ENCODE measurements at places on chromosomes 13 and 19.

DNA sequence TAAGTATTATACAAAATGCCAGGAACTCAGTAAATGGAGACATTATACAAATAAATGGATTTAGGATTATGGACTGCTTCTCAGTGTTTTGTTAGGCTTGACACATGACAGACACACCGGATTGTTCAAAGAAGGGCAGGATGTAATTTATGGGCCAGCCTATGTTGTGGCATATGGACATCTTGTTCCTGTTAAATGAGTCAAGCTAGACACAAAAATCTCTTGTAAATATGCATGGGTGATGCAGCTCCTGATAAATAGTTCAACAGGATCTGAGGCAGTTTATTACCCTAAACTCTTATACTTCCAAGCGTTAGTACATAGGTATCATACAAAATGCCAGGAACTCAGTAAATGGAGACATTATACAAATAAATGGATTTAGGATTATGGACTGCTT lies 502.3 kb downstream of the TBC1D4 start:
- DNase-seq, result no peak

GRCh38 chr13:45915686-45916439 lies 64.3 kb upstream of the SIAH3 start:
- DNase-seq, result no peak

- no peak for DNase-seq
Measured at GRCh38 chr19:53554804-53555203, 16.9 kb downstream of the ZNF331 start.

DNA sequence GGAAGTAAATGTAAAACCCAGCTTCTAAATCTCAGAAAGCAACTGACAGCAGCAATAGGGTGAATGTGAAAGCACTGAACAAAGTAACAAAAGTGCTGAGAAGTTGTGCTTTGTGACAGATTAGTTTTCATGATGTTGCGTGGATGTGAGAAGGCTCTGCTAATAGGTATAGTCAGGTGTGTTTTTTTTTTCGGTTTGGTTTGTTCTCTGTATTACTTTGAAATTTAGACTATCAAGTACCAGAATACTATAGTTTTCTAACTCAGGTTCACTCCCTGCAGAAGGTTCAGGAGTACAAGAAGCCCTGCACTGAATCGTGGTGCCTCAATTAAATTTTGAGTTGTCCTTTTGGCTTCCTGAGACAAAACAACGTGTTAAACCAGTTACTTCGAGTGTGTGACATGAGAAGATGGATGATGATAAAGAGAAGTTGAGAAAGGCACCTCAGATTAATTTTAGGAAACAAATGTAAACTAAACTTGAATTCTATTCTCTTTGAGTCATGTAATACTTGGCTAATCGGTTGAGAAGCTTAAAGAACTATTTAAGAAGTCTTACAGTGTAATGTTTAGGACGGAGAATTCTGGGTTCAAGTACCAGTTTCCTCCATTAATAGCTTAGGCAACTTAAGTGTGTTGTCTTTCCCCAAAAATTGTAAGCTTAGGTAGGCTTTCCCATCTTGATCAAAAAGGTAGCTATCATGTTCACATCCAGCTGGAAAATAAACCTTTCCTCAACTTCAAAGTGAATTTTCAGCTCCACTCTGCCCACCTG lies 10.3 kb downstream of the MIR17HG start:
- no peak for DNase-seq

- no peak for DNase-seq
Measured at GRCh38 chr19:33461256-33462111, 60.1 kb downstream of the PEPD start.

DNA sequence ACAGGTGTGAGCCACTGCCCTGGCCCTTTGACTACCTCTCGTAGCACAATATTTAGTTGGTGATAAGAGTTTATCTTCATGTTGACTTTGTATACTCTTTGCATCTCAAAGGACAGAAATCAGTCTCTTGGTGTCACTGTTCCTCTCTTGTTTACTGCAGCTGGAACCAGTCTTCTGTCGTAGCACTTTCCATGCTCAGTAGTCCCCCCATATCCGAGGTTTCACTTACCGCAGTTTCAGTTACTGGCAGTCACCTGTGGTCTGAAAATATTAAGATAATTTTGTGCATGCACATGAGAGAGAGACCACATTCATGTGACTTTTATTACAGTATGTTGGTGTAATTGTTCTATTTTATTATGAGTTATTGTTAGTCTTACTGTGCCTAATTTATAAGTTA lies 49.1 kb downstream of the WASF3 start:
- DNase-seq, result no peak

GRCh38 chr19:4456843-4457653 lies 546 bp downstream of the UBXN6 start:
- peak; percentile 43 for DNase-seq

DNA sequence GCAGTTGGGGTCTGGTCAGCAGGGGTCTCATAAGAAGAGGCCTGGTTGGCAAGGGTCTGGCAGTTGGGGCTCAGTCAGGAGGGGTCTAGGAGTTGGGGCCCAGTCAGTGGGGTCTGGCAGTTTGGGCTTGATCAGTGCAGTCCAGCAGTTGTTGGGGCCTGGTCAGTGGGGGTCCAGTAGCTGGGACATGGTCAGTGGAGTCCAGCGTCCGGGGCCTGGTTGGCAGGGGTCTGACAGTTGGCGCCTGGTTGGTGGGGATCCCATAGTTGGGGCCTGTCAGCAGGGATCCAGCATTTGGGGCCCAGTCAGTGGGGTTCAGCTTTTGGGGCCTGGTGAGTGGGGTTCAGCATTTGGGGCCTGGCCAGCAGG lies 60.5 kb upstream of the TPM4 start:
- DNase-seq, result no peak

DNA sequence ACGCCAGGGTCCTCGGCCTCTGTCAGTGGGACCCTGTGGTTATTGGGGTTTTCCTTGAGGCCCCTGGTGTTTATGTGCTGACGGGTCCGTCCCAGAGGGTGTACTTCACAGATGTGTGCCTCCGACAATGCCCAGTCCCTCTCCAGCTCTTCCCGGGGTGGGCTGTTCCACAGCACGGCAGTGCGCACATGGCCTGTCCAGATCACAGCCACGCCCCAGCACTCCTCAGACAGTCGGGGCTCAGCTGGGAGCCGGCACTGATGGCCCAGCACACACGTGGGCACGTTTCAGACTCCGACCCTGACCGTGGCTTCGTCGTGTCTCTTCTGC lies 16.9 kb upstream of the F7 start:
- no peak for DNase-seq

DNA sequence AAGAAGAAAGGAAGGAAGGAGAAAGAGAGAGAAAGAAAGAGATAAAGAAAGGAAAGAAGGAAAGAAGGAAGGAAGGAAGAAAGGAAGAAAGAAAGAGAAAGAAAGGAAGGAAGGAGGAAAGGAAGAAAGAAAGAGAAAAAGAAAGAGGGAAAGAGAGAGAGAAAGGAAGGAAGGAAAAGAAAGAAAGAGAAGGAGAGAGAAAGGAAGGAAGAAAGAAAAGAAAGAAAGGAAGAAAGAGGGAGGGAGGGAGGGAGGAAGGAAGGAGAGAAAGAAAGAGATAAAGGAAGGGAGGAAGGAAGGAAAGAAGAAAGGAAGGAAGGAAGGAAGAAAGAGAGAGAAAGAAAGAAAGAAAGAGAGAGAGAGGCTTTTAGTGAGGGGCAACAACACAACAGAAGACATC lies 135.1 kb upstream of the VSTM2B start:
- DNase-seq, result no peak

DNA sequence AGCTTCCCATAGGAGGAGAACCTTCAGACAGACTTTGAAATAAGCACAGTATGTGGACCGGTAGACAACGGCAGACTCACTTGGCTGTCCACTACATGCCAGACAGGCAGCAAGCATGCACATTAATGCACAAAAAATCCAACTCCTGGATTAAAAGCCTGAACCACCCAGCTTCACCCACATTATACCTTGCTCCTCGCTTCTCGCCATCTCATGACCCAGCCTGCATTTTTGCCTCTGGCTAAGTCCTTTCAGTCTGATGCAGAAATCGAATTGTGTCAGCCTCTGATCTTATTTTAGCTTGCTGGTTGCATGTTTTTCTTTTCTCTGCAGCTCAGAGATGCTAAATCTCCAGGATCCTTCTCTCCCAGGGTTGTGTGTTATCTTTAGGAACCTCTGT lies 358.7 kb downstream of the RFC3 start:
- DNase-seq, result no peak

DNA sequence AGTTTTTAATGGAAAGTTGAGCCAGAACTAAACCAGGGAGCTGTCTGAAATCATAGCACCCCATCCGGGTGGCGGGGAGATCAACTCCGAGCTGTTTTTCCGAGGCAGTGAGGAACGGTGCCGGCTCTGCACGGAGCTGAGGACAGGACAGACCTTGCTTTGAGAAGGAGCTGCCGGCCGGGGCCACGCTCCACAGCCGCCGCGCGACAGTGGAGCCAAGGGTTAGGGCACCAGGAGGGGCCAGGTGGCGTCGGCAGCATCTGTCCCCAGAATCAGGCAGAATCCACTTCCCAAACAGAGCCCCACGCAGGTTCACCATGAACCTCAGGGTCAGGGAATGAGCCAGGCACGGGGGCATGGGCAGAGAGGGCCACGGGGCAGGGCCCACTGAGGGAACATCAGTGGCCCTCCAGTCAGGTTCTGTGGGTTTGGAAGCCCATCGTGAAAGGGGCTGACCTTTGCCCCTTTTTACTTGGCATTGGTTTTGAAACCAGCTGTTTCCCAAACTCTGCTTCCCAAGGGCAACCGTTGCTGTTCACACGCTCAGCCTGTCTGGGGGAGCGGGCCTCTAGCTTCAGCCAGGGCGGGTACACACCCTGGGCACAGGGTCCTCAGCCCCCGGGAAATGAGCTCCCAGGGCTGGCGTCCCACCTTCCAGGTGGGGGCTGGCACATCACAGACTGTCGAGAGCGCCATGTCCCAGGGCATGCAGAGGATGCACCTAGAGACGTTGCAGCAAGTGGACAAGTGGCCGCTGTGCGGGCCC lies 18.1 kb downstream of the PEX11G start:
- DNase-seq, result no peak

DNA sequence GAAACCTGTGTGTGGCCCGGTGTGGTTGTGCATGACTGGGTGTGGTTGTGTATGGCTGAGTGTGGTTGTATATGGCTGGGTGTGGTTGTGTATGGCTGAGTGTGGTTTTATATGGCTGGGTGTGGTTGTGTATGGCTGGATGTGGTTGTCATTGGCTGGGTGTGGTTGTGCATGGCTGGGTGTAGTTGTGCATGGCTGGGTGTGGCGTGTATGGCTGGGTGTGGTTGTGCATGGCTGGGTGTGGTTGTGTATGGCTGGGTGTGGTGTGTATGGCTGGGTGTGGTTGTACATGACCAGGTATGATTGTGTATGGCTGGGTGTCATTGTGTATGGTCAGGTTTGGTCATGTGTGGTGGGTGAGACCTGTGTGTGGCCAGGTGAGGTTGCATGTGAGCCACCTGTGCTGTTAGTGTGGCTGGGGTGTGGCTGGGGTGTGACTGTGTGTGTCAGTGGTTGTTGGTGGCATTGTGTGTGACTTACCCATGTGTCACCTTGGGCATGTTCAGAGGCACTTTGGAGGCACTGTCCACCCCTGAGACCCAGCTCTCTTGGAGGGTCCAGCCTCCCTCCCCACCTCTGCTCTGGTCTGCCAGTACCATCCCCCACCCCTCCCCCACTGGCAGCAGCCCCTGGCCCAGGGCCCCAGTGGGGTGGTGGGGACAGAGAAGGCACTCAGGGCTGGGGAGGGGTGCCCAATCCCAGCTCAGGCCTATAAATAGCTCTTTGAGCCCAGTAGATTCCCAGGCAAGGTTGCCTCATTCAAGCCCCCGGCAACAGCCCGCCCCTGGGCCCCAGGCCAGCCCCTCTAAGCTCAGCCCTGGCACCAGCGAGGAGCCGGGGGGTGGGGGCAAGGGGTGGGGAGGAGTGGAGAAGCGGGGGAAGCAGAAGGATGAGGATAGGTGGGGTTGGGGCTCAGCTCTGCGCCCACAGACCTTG lies 3.9 kb upstream of the NCAN start:
- DNase-seq, result no peak

GRCh38 chr13:78631077-78631476 lies 27.7 kb upstream of the POU4F1 start:
- no peak for DNase-seq

GRCh38 chr13:45881353-45881752 lies 29.8 kb upstream of the SIAH3 start:
- DNase-seq, result no peak

GRCh38 chr19:45451131-45451849 lies 16.5 kb upstream of the FOSB start:
- DNase-seq, result no peak

DNA sequence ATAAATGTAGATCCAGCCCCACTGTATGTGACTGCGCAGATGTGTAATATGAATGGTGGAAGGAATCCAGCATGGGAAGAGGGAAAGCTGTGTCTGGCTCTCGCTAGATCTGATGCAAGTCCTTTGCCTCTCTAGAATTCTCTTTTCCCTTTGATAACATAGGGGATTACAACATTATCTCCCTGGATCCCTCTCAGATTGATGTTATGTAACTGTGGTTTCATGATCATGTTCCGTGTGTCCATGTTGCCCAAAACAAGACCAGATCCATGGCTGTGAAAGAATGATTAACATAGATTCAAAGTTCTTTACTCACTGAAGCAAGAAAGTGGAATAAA lies 184.0 kb upstream of the UBL3 start:
- no peak for DNase-seq

GRCh38 chr19:31716826-31717225 lies 367.6 kb upstream of the TSHZ3 start:
- DNase-seq, result no peak

GRCh38 chr13:108834193-108834592 lies 204.8 kb downstream of the MYO16 start:
- no peak for DNase-seq

DNA sequence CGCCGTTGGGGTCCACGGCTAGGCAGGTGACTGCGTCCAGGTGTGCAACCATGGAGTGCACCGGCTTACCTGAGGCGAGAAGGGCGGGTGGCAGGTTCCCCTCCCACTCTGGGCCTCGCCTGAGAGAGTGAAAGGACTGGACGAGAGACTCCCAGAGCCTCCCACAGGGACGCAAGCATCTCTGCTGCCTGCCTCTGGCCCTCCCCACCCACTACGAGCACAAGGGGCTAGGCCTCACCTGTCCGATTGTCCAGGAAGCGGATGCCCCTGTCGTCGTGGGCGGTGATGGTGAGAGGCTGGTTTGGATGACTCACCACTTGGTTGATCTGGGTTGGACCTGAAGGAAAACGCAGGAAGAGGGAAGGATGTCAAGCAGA lies 5.1 kb upstream of the PRKD2 start:
- no peak for DNase-seq

- DNase-seq, result peak; percentile 50
Measured at GRCh38 chr13:110713981-110714796, 689 bp downstream of the ING1 start.

DNA sequence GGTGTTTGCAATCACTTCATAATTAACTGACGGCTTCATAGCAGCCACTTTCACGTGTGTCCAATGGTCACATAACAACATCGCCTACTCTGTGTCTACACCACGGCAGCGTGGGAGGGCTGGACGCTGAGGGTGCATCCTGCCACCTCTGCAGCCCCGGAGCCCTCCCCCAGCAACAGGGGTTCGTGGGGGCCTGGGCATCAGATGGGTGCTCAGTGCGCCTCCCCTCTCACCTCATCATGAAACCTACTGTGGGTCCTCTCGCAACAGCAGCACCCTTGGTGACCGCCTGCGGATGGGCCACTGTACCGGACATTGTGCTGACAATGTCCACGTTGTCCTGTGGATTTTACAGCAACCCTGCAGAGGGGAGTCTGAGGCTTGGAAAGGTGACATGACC lies 193.5 kb downstream of the UQCRFS1 start:
- DNase-seq, result no peak
